ENCODE measurements at places on chromosomes 3 and 15.
A peak's percentile ranks its signal among the peaks of the same experiment; 100 is the strongest.

DNA sequence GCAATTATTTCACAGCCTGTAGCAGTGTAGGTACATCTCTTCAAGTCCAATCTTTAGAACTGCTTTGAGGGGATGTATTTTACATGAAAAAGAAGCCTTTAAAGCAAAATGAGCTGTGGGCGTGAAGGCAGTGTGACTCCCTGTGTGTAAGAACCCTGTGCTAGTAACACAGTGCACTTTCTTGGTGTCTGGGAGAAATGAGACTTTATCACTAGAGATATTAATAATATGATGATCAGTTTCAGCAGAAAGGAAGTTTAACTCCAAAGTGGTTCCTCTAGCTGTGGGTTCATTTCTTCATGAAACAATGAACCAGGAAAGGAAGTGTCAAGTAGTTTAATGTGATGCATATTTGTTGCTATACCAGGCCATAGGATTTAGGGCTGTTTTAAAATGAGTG, 41.5 kb downstream of the SLCO3A1 start:
- no peak for DNase-seq

- DNase-seq, result no peak
These were observed 195.6 kb downstream of the XXYLT1 start for GRCh38 chr3:195075199-195075940.

- peak; percentile 50 for DNase-seq
These were observed 42.5 kb upstream of the SNRK start for GRCh38 chr3:43243590-43244587.

GRCh38 chr3:190017521-190018288, 103.0 kb downstream of the P3H2 start:
- DNase-seq, result peak; percentile 85

DNA sequence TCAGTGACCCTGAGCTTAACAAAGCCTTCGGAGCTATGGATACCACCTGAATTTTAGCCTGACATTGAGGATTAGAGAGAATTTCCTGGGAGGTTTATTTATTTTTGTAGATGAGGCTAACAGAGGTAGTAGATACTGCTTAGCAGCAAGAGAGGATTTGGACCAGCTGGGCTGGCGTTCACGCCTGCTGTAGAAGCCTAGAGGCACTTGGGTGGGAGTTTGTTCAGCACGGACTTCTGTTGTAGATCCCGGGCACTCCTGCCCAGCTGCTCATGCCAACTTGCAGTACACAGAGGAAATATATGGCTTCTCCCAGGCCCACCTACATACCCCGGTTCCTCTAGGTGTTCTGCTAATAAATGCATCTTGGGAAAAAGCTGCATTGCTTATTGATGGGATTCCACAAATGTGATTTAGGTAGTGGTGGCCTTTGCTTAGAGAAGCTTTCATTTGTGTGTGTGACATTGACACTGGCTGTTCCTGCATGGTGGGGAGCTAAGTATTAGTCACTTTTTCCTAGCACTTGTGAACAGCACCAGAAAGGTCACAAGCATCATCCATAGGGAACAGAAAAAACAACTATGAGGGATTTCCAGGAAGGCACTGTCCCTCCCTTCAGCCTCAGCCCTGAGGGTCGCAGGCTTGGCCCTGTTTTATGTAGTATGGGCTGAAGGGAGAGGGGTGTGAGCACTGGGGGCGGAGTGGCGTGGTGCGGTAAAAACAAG, 324.8 kb upstream of the LRRFIP2 start:
- no peak for DNase-seq

DNA sequence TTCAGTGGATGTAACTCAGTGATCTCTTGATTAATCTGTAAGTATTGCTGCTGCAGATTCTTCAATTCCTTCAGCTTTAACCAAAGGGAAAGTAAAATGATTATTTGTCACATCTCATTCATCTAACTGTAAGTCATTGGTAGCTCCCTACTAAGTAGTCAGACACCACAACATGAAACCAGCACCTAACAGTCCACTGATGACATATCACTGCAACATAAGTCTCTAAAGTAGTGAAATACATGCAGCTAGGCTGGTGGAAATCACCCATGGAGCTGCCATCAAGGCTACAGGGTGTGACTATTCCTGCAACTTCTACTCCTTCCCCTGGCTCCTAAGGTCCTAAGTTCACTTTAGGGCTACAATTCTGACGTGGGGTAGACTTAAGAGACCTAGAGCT, 21.1 kb upstream of the HCLS1 start:
- DNase-seq, result no peak

DNA sequence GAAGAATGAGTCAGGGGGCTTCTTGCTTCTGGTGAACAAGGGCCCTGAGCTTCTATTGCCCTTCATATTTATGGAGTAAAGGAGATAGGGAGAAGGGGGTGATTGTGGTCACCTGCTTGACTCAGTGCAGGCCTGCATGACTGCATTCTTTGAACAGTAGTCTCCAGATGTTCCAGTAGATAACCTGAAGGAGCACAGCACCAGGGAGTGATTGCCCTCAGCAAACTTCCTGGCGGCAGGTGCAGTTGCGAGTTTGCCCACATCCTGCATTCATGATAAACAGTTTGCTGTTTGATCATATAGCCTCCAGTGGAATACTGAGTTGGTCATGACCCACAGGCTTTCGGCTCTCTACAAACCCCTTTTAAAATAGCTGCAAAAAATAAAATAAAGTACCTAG, 1632.7 kb downstream of the OTOL1 start:
- no peak for DNase-seq

DNA sequence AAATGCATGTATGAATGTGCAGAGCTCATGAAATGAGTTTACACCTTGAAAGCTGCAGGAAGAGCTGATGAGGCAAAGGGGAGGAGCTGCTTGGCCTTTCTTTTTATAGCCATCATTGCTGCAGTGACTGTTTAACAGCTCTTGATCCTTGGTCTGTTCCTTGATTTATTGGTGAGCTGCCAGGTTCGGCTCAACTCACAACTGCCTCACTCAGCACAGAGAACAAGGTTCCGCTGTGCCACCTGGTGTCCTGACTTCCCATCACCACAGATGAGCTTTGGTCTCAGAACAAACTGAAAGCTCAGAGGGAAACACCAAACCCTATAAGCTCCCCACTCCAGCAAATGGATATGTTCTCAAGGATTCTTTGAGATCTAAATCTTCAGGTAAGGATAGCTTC, 626.1 kb downstream of the MAGI1 start:
- no peak for DNase-seq

DNA sequence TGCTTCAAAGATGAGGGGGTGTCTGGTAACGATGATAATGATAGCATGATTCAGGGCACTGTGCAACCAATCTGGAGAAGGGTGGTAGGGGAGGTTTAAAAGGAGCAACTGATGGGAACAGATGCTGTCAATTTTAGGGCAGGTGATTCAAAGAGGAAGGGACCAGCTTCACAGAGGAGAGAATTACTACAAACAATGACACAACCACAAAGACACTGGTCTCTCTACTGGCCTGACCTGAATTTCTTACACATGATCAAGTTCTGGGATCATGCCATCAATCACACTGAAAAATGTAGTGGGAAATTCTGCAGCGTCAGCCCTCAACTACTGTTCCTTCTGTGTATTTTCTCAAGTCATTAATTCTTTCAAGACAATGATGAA, 2.6 kb upstream of the CDV3 start:
- peak; percentile 25 for DNase-seq

- DNase-seq, result no peak
These were observed 162.2 kb downstream of the VGLL3 start for GRCh38 chr3:86828751-86829150.

- DNase-seq, result no peak
These were observed 339.9 kb downstream of the CHL1 start for GRCh38 chr3:536417-536813.

DNA sequence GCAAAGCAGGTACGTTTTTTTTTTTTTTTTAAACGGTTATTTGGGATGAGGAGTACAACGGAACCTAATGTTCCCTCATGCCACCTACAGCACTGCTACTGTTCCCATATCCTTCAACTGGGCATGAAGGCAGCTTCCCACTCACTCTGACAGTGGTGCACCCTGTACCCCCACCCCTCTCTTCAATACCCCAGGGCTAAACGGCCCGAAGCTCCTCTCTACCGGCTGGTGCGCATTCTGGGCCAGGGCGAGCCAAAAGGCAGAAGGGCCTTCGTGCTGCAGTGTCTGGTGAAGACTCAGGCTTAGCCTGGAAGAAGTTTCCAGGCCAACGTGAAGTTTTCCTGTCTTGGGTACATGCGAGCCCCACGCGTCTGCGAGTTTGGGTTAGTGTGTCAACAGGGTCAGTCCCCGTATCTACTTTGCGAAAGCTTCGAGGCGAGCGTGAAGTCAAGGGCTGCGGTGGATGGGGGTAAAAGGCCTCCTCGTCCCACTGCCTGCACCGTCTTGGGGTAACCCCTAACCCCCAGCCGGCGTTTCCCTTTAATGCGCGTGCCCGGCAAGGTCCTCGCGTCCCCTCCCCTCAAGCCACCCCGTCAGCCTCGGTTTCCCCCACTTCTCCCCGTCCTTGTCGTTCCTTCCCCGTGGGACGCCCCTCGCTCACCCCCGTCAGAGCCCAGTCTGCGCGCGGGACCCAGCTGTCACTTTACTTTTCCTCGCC, 765 bp upstream of the UBE2E2 start:
- DNase-seq, result peak; percentile 25

GRCh38 chr15:85403745-85404144, 23.3 kb downstream of the AKAP13 start:
- DNase-seq, result peak; percentile 77

DNA sequence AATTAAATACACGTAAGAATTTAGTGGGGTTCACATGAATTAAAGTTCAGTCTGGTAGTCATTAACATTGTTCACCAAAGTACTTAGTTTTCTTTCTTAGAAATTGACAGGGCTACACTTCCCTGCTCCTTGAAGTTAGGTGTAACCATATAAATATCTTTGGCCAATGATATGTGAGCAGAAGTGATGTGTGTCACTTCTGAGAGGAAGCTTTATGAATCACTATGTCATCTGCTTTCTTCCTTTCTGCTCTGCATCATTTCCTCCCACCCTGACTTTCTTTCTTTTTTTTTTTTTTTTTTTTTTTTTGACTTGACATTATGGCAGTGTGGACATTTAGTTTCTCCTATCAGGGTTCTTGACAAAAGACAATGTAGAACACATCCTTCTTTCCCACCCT, 156.2 kb upstream of the COL8A1 start:
- DNase-seq, result no peak

DNA sequence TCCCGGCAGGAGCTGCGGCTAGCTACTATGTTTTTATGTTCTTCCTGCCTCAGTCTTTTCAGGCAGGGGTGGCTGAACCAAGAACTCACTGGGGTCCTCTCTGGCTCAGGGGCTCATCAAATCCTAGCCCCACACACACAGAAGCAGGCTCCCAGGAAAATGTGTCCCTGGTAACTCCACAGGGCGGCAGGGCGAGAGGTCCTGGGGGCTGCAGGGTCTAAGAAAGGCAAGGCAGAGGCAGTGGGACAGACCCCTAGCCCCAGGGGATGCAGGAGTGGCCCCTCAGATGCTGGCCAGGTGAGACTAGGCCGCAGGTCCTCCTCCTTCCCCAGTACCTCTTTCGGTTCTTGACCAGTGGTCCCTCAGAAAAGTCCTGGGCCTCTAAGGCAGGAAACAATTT, 48.9 kb downstream of the PTH1R start:
- DNase-seq, result no peak

DNA sequence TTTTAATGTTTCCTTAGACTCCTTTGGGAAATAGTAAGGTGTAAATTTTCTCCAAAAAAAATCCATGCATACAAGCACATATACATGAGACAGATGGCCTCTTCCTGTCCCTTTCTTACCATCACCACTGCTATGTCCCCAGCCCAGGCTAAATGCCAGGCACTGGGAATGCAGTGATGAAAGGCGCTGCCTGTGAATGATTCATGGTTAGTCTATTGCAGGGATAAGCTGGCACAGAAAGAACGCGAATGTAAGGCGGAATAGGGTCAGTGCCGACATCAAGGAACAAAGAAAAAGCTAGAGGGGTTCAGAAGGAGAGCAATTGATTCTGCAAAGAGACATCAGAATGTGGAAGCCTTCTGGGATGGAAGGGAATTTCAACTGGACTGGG, 36.2 kb upstream of the CFAP161 start:
- DNase-seq, result peak; percentile 30

GRCh38 chr3:20043396-20043795, 3.1 kb downstream of the KAT2B start:
- DNase-seq, result peak; percentile 35

- DNase-seq, result no peak
These were observed 27.1 kb upstream of the GABRG3 start for GRCh38 chr15:26943866-26944265.

DNA sequence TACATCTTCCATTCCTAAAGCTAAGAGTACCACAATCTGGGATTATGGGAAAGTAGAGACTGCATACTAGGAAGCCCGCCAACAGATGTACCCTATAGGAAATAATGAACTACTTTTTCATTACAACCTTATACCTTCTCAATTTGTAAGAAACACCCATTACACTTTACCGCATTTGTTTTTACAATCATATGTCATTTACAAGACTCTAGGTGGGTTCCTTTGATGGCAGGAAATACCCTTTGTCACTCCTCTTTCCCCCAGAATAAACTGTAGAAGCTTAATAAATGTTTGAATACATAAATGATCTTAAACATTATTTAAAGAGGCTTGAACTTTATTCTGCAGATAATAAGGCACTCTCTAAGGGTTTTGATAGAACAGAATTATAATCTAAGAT, 150.1 kb upstream of the TGFBR2 start:
- no peak for DNase-seq

GRCh38 chr15:67825881-67826716, 790 bp downstream of the SKOR1 start:
- DNase-seq, result no peak

DNA sequence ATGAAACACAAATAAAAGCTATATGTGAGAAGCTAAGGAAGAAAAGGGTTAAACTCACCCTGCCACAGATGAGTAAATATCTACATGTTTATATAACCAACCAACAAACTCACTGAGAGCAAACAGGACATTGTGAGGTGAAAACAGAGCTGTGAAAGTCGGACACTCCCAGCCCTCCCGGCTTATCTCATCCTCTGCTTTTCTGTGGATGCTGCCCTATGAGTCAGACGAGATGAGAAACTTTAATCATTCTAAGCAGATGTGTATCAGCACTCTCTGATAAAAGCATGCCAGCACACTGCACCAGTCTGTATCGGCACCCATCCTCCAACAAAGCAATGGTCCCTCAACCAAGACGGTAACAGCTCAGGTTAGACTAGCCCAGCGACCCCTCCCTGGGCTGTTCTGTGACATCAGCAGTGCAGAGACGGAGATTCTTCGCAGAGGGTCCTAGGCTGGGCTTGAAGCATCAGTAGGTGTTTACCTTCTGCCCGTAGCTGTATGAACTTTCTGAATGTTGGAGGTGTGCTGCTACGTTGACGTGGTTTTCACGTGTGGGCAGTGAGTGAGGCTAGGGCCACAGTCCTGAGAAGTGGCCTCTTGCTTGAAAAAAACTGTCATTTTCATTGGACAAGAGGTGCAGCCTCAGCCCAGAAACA, 119.8 kb upstream of the ALDH1A3 start:
- DNase-seq, result peak; percentile 34

- DNase-seq, result no peak
These were observed 34.2 kb downstream of the ALS2CL start for GRCh38 chr3:46659285-46659684.

DNA sequence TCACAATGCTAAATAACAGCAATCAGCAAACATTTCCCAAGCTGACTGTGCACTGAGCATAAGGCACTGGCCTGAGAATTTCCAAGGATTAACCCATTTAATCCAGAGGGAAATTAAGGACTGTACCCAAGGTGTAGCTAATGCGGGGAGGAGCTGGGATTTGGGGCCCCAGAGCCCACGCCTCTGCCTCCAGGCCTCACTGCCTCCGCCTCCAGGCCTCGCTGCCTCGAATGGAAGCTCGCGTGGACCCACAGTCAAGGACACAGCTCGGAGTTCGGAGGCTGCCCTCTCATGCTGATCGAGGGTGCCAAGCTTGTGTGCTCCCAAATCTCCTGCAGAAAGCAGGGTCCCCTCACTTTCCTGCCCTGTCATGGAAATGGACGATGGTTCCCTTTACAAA, 76.5 kb upstream of the SNRPA1 start:
- no peak for DNase-seq
